ENCODE measurements at places on chromosomes 13 and 19.
A peak's percentile ranks its signal among the peaks of the same experiment; 100 is the strongest.

- DNase-seq: no peak
Measured at GRCh38 chr19:51566489-51567100, 4.5 kb upstream of the ZNF175 start.

DNA sequence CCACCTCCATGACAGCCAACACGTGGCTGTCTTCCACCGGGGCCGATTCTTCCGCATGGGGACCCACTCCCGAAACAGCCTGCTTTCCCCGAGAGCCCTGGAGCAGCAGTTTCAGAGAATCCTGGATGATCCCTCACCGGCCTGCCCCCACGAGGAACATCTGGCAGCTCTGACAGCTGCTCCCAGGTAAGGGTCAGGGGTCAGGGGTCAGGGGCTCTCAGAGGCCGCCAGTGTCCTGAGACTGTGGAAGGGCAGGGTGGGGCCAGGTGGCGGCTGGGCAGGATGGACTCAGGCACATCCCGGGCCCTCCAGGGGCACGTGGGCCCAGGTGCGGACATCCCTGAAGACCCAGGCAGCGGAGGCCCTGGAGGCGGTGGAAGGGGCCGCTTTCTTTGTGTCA is 15.0 kb downstream of the CPT1C start:
- DNase-seq: no peak

DNA sequence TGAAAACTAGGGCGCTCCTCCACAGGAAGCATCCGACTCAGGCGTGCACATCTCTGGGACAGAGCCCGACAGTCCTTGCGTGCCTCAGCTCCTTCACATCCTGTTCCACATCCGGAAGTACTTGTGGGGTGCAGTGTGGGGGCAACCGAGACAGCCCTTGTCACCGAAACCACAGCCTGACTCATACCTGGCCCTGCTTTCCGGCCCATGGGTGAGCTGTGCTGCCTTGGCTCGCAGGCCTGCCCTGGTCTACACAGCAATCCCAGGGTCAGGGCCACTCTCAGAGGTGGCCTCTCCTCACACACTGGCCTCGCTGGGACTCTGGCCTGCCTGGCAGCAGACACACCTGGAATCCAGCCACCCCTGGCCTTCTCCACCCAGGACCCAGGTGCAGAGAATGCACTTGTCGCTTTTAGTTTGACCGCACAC is 100.4 kb downstream of the STK24 start:
- peak; percentile 80 for DNase-seq

GRCh38 chr19:42175952-42176648 is 41.4 kb downstream of the DEDD2 start:
- peak; percentile 47 for DNase-seq

DNA sequence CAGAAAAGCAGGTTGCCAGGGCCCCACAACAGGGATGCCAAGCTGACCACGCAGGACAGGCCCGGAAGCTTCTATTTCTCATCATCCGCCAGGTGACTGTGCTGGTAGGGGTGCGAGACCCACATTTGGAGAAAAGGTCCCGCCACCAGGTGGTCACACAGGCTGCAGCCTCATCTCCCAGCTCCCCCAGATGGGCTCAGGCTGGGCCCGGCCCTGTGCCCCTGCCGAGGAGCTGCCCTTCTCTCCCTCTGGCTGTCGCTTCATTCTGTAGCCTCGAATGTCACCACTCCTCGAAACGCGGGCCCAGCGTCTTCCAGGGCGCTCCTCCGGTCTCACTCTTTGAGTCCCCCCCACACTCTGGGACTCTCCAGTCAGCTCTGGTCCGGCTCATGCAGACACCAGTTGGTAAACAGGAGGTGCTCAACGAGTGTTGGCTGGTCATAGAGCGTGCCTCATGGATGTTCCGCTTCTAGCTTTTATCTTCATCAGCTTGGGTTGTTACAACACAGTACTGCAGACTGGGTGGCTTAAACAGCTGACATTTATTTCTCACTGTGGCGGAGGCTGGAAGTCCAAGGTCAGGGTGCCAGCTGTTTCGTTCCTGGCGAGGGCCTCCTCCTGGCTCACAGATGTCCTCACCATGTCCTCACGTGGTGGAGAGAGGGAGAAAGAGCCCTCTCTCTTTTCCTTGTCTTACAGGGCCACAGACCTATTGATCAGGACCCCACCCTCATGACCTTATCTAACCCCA is 87.1 kb downstream of the TEX29 start:
- no peak for DNase-seq

DNA sequence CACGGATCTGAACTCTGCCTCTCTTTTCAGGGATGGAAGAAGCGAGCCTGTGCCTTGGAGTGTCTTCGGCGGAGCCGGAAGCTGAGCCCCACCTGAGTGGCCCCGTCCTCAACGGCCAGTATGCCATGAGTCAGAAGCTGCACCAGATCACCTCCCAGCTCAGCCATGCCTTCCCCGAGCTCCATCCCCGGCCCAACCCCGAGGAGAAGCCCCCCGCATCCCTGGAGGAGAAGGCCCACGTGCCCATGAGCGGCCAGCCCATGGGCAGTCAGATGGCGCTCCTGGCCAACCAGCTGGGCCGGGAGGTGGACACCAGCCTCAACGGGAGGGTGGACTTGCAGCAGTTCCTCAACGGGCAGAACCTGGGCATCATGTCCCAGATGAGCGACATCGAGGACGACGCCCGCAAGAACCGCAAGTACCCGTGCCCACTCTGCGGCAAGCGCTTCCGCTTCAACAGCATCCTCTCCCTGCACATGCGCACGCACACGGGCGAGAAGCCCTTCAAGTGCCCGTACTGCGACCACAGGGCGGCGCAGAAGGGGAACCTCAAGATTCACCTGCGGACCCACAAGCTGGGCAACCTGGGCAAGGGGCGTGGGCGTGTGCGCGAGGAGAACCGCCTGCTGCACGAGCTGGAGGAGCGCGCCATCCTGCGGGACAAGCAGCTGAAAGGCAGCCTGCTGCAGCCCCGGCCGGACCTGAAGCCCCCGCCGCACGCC is 71.5 kb downstream of the ZNF536 start:
- no peak for DNase-seq

- DNase-seq: no peak
Measured at GRCh38 chr19:23273022-23273589, 22.9 kb upstream of the ZNF724 start.

DNA sequence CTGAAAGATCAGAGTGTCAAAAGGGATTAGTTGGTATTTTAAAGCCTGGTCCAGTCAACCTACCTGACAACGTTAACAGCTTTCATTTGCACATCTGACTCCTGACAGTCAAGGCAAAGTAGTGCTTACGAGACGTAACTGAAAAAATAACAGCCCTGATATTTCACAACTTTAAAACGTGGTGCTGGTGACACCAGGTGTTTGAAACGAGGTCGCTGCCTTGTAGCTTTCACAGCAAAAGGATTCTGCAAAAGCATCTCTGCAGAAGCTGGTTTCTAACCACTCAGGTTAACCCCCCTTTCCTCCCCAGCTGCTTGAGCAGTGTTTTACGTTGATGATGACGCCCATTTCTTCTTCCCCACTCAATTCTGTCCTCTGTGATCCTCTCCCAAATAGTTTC is 23.3 kb downstream of the GGACT start:
- DNase-seq: no peak

- peak; percentile 57 for DNase-seq
Measured at GRCh38 chr13:103140001-103140671, 73.9 kb upstream of the SLC10A2 start.

GRCh38 chr19:1465191-1466016 is 13.6 kb downstream of the C19orf25 start:
- DNase-seq: peak; percentile 52

- DNase-seq: no peak
Measured at GRCh38 chr13:85694992-85695391, 104.2 kb downstream of the SLITRK6 start.

DNA sequence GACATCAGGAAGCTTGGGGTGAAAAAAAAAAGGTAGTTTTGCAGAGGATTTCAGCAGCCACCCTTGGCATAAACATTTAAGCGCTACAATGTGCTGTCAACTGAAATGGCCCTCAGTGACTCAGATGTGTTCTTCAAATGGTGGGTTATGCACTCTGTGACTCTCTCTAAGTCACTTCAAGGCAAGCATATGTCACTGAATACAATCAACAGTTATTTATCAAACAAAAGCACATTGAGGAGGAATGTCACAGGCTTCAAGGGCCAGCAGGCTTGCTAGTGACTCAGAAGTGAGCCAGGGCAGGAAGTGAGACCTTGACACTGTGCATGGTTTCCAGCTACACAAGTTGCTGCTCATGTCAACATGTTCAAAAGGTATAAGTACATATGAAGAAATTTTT is 523.7 kb upstream of the HTR2A start:
- peak; percentile 18 for DNase-seq

- no peak for DNase-seq
Measured at GRCh38 chr13:99555149-99555548, 53.9 kb downstream of the TM9SF2 start.

- DNase-seq: no peak
Measured at GRCh38 chr19:43305642-43306041, 36.3 kb upstream of the PSG9 start.

DNA sequence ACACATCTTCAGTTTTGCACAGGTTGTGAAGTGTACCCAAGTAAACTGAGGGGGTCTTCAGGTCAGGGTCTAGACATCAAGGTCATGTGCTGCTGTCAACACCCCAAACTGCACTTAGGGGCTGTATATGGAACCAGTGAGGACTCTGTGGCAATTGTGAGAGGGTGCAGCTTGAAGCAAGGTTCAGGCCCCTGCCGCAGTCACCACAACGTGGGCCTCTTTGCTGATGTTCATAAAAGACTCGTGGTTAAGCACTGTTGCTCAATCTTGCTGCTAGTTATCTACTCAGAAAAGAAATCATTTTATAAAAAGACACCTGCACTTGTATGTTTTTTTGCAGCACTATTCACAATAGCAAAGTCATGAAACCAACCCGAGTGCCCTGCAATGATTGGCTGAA is 907.4 kb downstream of the UQCRFS1 start:
- DNase-seq: no peak

GRCh38 chr19:40411958-40412499 is 1.1 kb downstream of the PRX start:
- DNase-seq: no peak

GRCh38 chr19:55855160-55855559 is 18.8 kb downstream of the NLRP4 start:
- DNase-seq: no peak

DNA sequence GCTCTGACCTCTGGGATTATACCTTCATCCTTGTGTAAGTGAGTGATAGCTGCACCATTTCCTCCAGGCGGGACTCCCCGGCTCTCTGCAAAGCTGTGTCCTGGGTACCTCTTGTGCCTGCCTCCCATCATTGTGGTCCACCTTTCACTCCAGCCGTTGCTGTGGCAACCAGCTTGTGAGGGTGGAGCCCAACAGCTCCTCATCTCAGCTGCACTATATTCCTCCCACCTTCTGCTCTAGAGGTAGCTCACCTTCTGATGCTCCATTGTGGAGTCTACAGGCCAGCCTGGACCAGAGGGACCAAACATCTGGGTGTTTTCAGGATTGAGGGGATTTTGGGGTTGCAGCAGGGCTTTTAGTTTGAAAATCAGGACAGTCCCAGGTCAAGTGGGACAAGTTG is 708.2 kb downstream of the UQCRFS1 start:
- DNase-seq: no peak

DNA sequence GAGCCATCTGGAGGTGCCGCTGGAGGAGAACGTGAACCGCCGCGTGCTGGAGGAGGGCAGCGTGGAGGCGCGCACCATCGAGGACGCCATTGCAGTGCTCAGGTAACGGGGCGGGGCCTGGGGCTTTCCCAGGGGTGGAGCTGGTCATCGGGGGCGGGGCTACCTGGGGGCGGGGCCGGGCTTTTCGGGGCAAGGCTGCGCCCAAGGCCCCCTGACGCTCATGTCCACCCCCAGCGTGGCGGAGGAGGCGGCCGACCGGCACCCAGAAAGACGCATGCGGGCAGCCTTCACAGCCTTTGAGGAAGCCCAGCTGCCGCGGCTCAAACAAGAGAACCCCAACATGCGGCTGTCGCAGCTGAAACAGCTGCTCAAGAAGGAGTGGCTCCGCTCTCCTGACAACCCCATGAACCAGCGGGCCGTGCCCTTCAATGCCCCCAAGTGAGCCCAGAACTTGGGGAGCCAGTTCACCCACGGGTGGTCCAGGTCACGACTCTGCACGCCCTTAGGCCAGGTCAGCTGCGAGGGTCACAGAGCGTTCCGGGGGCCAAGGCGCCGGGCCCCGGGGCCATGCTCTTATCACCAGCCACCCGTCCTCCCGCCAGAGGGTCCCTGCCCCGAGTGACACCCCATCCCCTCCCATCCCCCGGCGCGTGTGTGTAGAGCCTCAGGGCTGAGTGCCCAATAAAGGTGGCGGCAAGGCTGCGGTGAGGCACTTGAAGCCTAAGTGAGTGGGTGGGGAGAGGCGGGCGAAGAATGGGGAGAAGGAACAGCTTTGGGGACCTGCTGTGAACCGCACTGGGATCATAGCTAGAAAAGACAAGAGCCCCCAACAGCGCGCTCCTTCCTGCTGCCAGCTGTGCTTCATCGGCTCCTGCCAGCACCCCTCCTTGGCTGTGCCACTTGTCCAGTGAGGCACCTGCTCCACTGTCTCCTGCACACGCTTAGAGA is 10.7 kb downstream of the CCDC124 start:
- no peak for DNase-seq

DNA sequence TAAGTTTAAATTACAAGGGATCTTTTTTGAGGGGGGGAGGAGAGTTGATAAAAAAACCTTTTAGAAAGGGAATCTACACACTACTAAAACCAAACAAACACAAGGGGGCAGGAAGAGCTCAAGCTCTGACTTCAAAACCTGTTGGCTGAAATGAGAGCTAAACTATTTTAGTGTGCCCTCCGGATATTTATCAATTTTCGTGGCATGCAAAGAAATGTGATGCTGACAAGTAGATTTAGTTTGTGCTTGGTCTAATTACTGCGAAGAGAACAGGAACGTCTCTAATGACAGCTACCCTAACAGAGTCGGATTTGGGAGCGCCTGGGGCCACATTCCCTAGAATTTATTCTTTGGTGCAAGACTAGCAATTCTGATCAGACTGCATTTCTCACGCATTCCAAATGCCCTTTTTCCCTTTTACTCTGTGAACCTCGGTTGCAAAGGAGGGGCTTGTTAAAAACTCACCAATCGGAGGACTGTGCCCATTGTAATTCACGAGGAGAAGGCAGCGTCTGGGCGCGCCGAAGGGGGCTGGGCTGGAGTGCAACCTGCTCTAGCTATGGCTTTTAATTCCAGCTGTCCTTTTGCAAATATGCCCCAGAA is 802 bp upstream of the FREM2 start:
- DNase-seq: peak; percentile 30

GRCh38 chr13:93473441-93474270 is 247.0 kb downstream of the GPC6 start:
- peak; percentile 43 for DNase-seq
